SK-MEL-5 (cell line): ENCODE measurements at places on chromosomes 4 and X. TPM values are rescaled to one million over a fixed set of nuclear protein-coding genes. Genes with fewer than 3 reads are reported as not detected.

GRCh38 chr4:71266090-71266794 lies 72.6 kb upstream of the SLC4A4 start:
- no peak for DNase-seq

DNA sequence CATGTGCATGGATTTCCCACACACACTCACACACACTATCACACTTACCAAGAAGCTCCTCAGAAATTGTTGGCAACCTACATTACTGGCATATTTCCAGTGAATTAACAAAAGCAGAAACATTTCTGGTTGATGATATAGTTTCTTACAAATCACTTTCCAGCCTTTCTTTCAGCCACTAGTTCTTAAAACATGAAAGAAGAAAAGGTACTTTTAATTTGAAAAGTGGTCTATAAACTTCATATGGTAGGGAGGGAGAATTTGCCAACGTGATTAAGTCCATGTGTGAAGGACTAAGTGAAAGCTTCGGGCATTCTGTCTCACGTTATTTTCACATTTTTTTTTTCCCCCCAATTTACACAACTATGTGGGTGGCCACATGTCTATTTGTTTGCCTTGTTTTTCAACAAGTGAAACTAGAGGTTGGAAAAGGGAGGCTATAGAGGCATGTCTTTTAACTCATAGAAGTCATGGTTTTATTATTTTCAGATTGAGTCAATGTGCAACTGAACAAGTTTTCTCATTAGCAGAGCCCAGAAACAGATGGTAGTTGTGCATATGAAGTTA lies 832.1 kb upstream of the INTU start:
- no peak for DNase-seq

GRCh38 chrX:15963858-15964257 lies 109.2 kb upstream of the AP1S2 start:
- no peak for DNase-seq

DNA sequence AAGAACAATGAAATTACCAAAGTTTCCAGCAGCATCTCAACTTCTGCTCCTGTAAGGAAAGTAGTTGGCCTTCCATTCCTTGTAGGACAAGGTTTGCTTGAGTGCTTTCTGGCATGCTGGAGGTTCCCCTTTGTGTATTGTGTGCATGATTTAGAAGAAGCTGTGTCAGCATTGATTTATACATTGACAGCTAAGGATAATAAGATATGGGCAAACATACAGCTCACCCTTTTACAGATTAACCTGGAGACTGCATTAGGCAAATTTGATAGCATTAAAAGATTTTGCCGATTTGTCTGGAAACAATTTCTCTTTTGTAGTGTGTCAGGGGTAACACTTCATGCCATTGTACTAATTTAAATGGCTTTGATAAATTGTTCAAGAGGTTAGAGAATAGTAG lies 221.8 kb upstream of the PACRGL start:
- DNase-seq: no peak

- no peak for DNase-seq
Observed at GRCh38 chrX:41596596-41596995, 92.2 kb upstream of the GPR34 start.

GRCh38 chrX:4320436-4320947 lies 607.0 kb upstream of the PRKX start:
- DNase-seq: no peak

GRCh38 chrX:23062359-23062758 lies 62.6 kb downstream of the DDX53 start:
- no peak for DNase-seq

- DNase-seq: peak; percentile 82
Observed at GRCh38 chrX:39730662-39731329, 367.0 kb downstream of the BCOR start.

DNA sequence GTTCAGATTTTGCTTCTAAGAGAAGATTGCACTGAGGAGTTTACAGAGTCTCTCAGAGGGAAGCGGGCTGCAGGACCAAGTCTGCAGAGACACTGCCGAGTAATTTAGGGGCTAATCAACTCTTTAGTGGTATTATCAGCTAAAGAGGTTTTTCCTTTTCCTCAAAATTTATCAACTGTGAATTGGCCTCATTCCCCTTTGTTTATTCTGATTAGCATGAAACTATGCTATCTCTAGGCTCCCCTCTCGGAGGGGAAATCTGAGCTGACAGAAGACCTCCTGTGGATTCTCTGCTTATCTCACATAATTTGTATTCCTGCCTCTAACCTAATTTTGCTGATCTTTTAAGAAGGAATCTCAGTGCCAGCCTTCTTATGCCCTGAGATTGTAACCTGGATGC lies 201.0 kb downstream of the DCTD start:
- no peak for DNase-seq

- DNase-seq: no peak
Observed at GRCh38 chrX:154797006-154797405, 8.3 kb downstream of the MPP1 start.

GRCh38 chr4:78846258-78846657 lies 70.1 kb downstream of the BMP2K start:
- no peak for DNase-seq

DNA sequence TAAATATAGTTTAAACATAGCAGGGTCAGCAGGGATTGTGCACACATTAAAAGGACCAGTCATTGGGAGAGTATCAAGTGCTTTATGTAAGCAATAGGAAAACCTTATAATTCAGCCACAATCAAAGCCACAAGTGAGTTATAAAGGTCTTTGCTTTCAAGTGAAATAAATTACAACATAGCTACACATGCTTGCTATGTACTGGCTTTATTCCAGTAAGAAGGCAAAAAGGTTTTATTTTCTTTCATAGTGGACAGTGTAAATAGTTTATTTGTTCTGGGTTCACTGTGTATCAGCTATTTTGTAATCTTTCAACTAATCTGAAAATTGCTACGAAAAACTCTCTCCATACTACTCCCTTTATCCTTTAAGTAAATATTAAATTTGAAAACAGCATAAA lies 691.4 kb downstream of the PCDH7 start:
- peak; percentile 12 for DNase-seq

- no peak for DNase-seq
Observed at GRCh38 chr4:82638479-82638878, 76.7 kb upstream of the TMEM150C start.

GRCh38 chr4:39004758-39005157 lies 27.5 kb downstream of the TMEM156 start:
- DNase-seq: no peak

- DNase-seq: no peak
Observed at GRCh38 chrX:155334486-155335336, at the start of gene CLIC2. Gene CLIC2 (minus strand): TSS chrX:155334614. CDS start chrX:155334427, 187 bp downstream.

DNA sequence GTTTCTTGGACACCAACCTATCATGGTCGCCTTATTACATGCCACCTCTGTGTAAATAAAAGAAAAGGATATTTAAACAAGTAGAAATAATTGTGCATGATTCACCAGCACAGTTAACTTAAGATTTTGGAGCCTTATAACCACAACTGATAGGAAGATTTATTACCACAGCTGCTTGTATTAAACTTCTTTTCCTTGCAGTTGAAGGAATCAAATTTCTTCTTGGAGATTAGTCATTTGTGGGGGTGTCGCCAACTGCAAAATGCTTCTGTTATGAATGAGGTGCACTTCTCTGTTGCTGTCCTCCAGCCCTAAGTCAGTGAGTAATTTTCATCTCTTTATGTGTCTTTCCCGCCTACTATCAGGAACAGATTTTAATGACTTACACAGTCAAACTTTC lies 73.3 kb downstream of the OR13H1 start:
- no peak for DNase-seq

- DNase-seq: no peak
Observed at GRCh38 chr4:66219401-66219800, 549.1 kb upstream of the EPHA5 start.

DNA sequence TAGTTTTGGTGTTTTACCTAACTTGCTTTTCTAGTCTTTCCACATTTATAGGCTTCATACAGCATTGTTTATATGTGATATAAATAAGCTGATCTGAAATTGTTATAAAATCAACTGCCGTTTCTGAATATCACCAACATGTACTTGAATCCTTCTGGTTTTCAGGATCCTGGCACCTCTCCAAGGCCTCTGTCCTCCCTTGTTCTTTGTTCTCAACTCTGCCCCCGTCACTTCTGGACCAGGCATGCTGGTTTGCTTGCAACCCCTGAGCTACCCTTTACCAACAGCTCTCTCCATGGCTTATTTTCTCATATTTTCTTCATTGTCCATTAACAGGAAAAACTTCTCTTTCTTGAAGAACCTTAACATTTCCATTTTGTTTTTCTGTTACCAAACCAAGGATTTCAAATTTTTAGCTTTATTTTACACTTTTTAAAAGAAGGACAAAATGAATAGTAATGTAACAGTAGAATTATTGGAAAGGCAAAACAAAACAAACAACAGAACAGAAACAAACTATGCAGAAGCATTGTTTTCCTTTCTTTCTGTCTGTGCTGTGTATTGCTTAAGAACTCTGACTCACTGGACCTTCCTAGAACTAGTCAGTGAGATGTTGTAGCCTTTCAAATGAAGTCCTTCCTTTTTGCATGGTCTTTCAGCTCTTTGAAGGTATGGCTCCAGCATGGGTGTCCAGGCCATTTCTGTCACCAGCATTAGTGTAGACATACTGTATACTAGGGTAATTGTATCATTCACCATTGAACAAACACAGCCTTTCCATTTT lies 44.8 kb downstream of the BANK1 start:
- peak; percentile 59 for DNase-seq

- no peak for DNase-seq
Observed at GRCh38 chr4:113276464-113277170, 227.2 kb downstream of the ANK2 start.

DNA sequence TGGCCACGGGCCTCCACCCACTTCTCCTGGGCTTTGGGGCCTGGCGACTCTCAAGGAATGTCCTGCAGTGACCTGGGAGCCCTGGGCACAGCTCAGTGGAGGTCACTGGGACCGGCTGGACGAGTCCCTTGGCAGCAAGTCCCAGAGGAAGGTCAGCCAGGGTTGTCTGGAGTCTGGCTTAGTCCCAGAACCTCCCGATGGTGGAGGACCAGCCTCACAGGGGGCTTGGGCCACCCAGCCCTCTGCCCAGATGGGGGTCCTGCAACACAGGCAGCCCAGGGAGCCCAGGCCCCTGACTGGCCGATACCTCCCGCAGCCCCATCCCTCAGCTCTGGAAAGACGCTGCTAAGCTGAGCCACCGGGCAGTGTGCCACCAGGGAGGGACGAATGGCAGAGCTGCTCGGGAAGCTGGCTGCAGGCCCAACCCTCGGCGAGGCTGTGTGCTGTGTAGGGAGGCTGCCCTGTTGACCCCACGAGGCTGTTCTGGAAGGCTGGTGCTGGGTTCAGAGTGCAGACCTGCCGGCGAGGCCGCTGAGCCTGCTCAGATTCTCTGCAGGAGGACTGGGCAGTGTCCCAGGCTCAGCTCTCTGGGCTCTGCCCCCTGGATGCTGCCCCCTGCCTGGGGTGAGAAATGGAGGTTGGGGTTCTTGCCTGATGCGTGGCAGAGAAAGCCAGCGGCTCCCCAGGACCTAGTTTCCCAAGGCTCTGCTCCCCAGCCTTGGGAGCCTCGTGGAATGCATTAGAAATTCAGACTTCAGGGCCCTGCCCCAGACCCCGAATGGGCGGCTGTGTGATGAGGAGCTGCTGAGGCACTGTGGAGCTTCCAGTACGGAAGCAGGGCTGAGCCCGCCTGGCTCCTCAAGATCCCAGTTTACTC lies 61.7 kb downstream of the ADRA2C start:
- DNase-seq: no peak

GRCh38 chr4:93403571-93403970 lies 425.0 kb upstream of the ATOH1 start:
- no peak for DNase-seq

DNA sequence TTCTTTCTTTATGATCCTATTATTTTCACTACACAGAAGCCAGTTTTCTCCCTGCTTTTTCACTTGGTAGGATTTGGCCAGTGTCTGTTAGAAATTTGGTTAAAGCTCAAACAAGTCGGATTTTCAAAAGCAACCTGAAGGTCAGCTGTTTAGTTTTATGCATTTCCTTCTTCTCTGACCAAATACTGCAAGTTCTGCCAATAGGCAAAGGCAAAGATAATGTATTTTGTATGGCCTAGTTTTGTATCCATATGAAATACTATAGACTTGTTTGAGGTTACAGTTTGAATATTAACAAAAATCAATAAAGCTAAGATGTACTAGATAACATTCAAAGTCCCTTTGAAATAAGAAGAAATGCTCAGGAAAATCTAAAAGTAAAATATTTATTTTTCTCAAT lies 439.4 kb downstream of the TRIML1 start:
- DNase-seq: no peak

GRCh38 chr4:115113506-115114106 lies at the start of gene NDST4:
Gene NDST4 (minus strand): TSS chr4:115113620. CDS start chr4:115077036, 36,584 bp downstream.
- DNase-seq: peak; percentile 50

- DNase-seq: no peak
Observed at GRCh38 chrX:120264341-120264740, 13.7 kb downstream of the ZBTB33 start.

- no peak for DNase-seq
Observed at GRCh38 chrX:54810532-54810931, 3.0 kb downstream of the MAGED2 start.

GRCh38 chrX:19121898-19122640 lies at the start of gene ADGRG2:
Gene ADGRG2 (minus strand): TSS chrX:19122468. CDS start chrX:19068834, 53,634 bp downstream.
- no peak for DNase-seq

- no peak for DNase-seq
Observed at GRCh38 chr4:53461244-53461643, 83.8 kb downstream of the FIP1L1 start.

DNA sequence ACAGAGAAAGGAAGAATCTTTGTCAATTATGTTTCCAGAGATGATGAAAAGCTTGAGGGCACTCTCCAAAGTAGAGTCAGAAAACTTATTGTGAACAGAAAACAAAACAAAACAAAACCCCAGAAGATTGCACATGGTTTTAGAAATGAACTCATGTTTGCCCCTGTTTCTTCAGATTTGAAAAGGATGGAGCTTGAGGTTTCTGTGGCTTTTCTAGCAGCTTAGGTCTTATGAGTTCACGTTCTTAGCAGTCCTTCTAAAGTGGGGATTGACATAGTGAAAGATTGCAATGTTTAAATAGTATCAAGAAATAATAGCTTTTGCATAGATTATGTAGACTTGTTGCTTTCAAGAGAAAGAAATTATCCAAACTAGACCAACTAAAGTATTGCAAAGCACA lies 421.8 kb downstream of the GBA3 start:
- no peak for DNase-seq

Gene VCX2
- not detected in 2 replicates for total RNA-seq

Gene ADAM29
- total RNA-seq: not detected in 2 replicates

Gene NAP1L2
- total RNA-seq: 0.37 and 1.2 TPM in 2 replicates

Gene TBC1D8B
- 2.4 and 4.2 TPM in 2 replicates for total RNA-seq

Gene GAGE2A
- total RNA-seq: 61.3 and 64.8 TPM in 2 replicates

Gene ESX1
- 0.24 and 0.34 TPM in 2 replicates for total RNA-seq

Gene GPC4
- 3.2 and 3.6 TPM in 2 replicates for total RNA-seq

Gene UCP1
- total RNA-seq: not detected in 2 replicates

Gene RNF150
- 15.3 and 16.3 TPM in 2 replicates for total RNA-seq

Gene TGIF2LX
- total RNA-seq: not detected in 2 replicates

Gene XKRX
- total RNA-seq: not detected in 2 replicates

Gene CSN1S1
- total RNA-seq: not detected in 2 replicates

Gene MTMR8
- 1.6 and 3.4 TPM in 2 replicates for total RNA-seq

Gene LEF1
- 91.7 and 101 TPM in 2 replicates for total RNA-seq

Gene SLC9A7
- 3.4 and 5.9 TPM in 2 replicates for total RNA-seq

Gene CYTL1
- 0.35 TPM in 1 of 2 replicates, not detected in the other for total RNA-seq

Gene AFP
- not detected in 2 replicates for total RNA-seq

Gene IL2
- total RNA-seq: not detected in 2 replicates

Gene ARR3
- not detected in 2 replicates for total RNA-seq

Gene SPANXA1
- 0.43 TPM in 1 of 2 replicates, not detected in the other for total RNA-seq
